Stimulated activated CD8-positive, alpha-beta memory T cell treated with anti-CD3 and anti-CD28 coated beads, Interleukin-15, amount 100 ng/mL, for 48 hours (primary cell): ENCODE measurements at places on chromosomes 1 and 21.

- no peak for DNase-seq
These were observed 9.9 kb upstream of the CCN1 start for GRCh38 chr1:85570446-85571180.

DNA sequence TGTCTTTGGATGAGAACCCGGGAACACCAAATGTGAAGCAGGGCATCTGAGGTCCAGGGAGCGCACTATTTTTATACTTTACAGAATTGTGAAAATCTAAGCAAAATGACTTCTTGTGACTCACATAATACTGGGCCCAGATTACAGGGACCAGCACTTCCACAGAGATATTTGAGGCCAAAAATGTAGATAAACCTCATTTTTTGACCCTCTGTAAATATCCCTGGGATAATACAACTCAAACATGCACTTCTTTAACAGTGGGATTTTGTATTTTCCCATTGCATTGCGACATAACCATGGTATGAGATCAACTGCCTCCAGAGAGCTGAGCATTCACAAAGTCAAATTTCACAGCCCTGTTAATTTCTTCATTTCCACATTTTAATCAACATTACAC is 289.4 kb upstream of the ADGRL4 start:
- DNase-seq, result no peak

DNA sequence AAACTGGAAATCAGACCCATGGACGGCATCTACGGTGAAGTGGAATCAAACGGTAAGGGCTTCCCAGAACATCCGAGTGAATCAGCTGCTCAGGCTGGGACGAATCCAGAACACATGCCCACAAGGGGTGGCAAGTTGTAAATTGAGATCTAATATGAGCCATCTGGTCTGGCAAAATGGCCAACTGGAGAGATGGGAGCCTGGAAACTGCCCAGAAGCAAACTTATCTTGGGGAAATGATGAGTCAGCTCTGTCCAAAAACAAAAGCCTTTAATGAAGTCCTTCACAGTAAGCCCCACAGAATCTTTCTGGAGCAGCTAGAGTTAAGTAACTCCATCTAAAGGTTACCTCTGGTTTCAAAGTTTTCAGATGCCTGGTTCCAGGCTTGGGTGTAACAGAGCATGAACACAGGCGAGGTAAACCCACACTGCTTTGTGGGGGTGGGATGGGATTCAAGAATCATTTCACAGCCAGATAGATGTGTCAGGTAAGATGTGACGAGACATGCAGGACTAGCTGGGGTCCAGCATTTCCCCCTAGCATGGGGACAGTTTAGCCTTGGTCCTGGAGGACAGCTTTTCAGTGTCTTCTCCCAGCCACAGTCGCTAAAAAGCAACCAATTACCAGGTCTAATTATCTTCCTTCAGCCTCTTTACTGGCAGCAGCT is 10.5 kb upstream of the SRP9 start:
- no peak for DNase-seq

GRCh38 chr1:154867841-154868605 is 2.1 kb downstream of the KCNN3 start:
- DNase-seq, result no peak

DNA sequence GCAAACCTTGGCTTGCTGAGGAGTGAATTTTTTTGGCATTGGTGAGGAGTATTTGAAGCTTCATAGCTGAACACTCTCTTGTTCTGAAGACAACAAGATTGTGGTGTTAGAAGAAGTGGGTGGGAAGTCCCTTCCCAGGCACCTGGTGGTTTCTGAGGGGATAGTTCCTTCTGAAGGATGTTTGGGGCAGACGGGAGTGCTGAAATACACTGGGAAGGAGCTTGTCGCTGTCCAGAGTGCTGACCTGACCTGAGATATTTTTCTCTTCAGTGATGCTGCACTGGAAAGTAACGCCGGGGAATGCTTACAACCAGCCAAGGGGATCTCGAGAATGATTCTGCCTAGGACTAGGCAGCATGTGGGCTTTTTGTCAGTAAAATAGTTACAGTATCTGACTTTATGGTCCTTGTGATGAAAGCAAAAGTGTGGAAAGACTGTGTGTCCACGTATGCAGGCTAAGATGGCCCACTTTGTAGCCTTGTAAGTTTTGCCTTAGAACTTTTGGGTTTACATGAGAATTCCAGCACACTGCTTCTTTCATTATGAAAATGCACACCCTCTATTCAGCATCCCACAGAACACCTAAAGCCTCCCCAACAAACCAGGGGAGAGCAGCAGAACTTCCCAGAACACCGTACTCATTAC is 33.1 kb upstream of the NFASC start:
- no peak for DNase-seq
